ENCODE measurements at places on chromosomes 13 and 19.

- DNase-seq: no peak
Measured at GRCh38 chr13:94431574-94431973, 47.9 kb downstream of the DCT start.

DNA sequence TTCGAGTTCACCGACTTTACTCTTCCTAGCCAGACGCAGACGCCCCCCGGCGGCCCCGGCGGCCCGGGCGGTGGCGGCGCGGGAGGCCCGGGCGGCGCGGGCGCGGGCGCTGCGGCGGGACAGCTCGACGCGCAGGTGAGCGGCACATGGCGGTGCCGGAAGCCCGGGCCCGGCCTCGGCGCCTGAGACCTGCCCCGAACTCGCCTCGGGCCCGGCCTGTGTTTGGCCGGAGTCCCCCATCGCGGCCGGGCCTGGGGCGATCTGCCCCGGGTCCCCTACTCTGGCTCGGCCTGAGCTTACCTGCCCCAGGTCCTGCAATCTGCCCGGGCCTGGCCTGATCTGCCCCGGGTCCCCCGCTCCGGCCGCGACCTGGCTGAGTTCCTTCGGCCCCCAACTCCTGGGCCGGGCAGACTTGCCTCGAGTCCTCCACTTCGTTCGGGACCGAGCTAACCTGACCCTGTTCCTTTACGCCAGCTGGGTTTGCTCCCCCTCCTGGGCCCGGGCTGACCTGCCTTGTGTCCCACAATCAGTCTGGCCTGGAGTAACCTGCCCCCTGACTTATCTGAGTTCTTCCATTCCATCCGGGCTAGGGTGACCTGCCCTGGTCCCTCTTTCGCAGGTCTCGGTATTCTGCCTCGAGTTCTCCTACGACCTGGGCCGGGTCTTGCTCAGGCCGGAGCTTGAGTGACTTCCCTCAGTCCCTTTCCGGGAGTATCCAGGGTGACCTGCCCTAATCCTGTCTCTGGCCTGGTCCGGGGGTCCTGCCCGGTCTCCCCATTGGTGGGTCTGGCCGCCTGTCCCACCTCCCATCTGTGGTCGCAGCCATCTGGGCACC, 764 bp downstream of the UPF1 start:
- peak; percentile 58 for DNase-seq

- no peak for DNase-seq
Measured at GRCh38 chr19:11142528-11143171, 12.9 kb downstream of the SPC24 start.

GRCh38 chr13:51155776-51156515, 44.9 kb upstream of the C13orf42 start:
- DNase-seq: no peak

DNA sequence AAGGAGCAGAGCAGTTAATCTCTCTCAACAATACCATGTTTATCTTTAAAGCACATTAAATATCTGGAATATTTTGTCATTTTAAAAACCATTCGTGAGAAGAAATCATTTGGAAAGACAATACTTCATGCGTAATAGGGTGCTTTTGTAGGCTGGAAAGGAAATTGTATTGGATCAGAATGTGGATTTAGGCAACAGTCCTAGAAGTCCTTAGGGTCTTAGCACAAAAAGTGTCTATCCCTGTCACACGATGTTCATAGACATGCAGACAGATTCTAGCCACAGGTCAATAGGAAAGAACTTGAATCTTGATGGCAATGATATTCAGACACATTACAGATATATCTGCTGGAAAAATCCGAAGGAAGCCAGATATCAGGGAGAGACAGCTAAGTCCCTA, 156.0 kb downstream of the KCTD12 start:
- no peak for DNase-seq

GRCh38 chr13:43991773-43992201, 112.1 kb downstream of the LACC1 start:
- no peak for DNase-seq

DNA sequence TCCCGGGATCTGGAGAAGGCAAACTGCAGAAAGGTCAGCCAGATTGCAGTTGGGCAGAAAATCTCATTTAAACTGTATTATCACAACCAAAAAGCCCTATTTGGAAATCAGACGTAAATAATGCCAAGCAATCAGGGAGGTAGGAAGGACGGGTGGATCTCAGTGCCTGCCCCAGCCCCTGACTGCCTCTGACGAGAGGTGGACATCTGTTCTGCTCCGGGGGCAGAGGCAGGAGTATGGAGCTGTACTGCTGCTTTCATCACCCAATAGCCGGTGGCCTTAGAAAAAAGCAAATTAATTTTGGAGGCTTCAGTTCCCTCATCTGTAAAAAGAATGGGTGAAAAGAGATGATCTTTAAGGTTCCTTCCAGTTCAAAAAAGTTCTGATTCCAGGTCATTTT, 43.6 kb upstream of the WASF3 start:
- peak; percentile 56 for DNase-seq

GRCh38 chr13:114110091-114110829, 22.2 kb downstream of the RASA3 start:
- DNase-seq: peak; percentile 25

Data from WERI-Rb-1 (cell line).